Iris pigment epithelial cell (primary cell): ENCODE measurements at places on chromosomes 13 and 19.

GRCh38 chr13:76455960-76456359 lies 430.2 kb downstream of the KCTD12 start:
- DNase-seq, result peak; percentile 78

- no peak for DNase-seq
Observed at GRCh38 chr19:16367261-16367683, 42.6 kb downstream of the KLF2 start.

DNA sequence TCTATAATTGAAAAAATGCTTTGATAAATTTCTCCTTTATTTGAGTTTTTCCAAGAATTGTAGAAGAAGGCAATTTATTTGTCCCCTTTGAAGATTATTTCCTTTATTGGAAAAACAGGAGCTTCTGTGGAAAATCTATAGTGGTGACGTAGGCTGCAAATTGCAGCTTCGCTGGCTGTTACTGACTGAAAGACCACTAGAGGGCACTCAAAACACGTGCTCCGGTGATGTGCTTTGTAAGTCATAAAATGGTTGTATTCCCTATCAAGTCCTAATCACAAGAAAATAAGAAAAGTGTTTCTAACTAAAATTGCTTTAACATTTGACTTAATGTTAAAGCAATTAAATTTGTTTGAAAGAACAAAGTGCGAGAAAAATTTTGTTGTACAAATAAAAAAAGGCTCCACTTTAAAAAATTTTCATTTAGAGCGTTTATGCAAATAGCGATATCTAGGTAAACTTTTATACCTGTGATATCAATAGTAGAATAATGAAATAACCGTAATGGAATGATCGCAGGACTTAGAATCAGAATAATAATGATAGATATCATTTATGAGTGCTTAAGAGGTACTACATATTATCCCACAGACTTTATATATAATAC lies 638.2 kb upstream of the SPRY2 start:
- peak; percentile 74 for DNase-seq

DNA sequence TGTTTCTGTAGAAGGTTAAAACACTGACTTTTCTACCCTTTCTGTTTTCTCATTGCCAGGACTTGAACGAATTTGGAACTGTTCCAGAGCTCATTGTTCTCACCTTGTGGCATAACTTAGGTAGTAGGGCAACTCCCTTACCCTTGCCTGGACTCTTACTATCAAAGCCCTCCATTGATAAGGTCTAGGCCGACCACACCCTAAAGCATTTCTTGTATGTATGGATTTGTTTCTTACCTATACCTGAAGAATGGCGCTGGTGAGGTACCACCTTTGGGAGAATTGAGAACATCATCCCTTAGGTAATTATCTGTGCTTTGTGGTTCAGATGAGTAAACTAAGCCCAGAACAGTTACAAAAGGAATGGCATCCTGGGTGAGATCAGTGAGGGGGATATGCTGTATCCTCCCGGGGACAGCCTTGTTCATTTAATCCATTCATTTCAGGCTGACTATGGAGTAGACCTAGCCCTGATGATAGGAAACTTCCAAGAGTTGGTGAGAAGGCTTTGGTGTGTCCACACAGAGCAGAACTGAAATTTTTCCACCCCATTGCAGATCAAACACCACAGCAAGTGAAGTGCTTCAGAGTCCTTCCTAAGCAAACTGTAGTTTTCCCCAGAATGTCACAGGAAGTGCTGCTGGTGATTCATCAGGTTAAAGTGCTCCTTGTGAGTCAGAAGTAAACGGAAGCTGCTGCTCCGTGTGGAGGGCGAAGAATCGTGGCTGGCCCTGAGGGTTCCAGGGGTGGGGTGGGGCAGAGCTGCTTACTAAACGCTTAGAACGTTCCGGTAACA lies 113.0 kb downstream of the TEX26 start:
- peak; percentile 98 for DNase-seq

- DNase-seq, result peak; percentile 37
Observed at GRCh38 chr13:101424381-101425155, 8.3 kb upstream of the NALCN start.

GRCh38 chr19:4559569-4559968 lies at the start of gene SEMA6B:
SEMA6B (minus strand) TSS chr19:4559684; CDS start chr19:4558457, 1,227 bp downstream.
- peak; percentile 55 for DNase-seq

GRCh38 chr19:54345938-54346386 lies 7.0 kb upstream of the LILRA4 start:
- DNase-seq, result no peak

- DNase-seq, result no peak
Observed at GRCh38 chr19:31658993-31659896, 310.0 kb upstream of the TSHZ3 start.

- no peak for DNase-seq
Observed at GRCh38 chr13:51721496-51721895, 82.5 kb downstream of the DHRS12 start.

DNA sequence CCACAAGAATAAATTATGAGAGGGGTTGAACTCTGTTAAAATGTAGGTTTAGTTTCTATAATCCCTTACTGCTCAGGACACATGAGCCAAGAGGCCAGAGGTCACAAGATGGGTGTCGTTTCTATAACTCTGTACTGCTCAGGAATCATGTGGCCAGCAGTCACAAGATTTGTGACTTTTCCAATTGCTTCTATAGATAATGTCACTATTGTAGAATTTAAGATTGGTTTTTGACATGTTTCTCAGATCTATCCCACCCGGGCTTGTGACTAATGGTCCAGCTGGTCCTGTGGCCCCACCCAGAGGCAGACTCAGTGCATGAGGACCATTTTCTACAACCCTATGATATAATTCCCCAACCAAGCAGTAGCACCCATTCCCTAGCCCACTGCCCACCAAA lies 662.0 kb upstream of the KLF12 start:
- DNase-seq, result no peak

- peak; percentile 39 for DNase-seq
Observed at GRCh38 chr13:48040896-48041295, 3.4 kb downstream of the NUDT15 start.

- no peak for DNase-seq
Observed at GRCh38 chr13:75801388-75801945, 165.3 kb downstream of the LMO7 start.

DNA sequence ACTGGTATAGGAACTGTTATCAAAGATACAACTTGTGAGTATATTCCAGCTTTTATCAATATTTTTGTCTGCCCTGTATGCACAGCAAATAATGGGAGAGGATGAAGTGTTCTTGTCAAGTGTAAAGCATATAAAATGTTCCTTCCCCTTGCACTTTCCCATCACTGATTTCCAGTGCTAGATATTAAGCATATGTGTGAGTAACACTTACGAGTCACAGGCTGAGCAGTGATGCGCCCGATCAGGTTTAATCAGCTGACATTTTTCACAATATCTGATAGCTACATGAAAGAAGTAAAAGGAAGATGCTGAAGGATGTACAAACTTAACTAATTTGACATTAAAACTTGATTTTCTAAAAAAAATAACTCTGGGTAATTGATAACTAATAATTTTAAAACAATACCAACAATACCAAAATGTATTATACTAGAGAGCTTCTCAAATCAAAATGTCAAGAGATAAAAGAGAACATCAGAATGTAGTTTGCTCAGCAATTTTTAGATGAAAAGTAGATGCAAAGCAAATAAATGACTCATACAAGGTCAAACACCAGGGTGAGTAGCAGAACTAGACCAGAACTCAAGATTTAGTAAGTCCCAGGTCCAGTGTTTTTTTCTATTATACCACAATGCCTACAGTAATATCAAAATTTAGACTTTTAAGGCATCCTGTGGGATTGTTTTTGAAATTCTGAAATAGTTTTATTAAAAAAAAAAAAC lies 56.4 kb downstream of the ZDHHC20 start:
- DNase-seq, result peak; percentile 70

DNA sequence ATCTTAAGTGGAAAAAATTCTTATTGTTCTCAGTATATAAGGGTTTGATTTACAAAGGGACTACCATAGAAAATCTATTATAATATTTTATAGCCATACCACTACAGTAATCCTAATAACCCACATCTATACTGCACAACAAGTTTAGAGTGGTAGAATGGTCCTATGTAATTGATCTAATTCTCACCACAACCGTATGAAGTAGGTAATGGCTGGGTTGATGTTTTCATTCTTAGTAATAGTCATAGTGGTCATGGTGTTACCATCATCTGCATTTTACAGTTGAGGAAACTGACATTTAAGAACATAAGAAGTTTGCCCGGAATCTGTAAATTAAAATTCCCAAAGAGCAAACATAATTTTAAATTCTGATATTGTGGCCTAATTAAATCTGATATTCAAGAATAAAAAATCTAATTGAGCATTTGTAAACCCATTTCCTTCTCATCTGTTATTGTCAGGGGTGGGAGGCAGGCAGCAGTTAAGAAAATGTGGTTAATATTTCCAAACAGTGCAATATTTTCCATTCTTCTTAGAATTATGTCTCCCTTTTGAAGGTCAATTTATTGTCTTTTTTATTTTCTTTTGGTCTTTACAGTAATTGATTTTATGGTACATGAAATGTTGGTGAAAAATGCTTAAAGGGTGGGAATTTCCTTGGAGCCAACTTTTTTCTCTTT lies 65.6 kb downstream of the DHRS12 start:
- no peak for DNase-seq

- DNase-seq, result no peak
Observed at GRCh38 chr19:16943942-16944625, 55.3 kb downstream of the F2RL3 start.

DNA sequence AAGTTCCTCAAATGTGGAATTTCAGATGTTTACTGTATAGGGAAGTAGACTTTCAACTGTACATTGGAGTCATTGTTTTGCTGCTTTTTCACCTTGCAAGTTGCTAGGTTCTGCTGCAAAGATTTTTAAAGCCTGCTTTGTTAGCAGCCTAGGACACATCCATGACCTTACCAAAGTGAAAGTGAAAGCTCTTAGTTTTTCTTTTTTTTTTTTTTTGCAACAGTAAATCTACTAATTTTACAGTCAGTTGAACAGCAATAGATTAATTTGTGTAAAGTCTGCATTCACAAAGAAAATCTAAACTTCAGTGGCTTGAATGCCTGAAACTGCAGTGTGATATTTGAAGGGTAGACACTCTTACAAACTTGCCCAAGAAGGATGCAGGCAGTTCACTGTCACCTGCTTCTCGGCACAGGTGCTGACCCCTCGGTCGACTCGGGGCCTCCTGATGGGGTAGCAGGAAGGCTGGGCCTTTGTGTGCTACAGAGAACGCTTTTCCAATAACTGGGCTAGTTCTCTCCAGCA lies 5.0 kb upstream of the MTIF3 start:
- DNase-seq, result no peak

DNA sequence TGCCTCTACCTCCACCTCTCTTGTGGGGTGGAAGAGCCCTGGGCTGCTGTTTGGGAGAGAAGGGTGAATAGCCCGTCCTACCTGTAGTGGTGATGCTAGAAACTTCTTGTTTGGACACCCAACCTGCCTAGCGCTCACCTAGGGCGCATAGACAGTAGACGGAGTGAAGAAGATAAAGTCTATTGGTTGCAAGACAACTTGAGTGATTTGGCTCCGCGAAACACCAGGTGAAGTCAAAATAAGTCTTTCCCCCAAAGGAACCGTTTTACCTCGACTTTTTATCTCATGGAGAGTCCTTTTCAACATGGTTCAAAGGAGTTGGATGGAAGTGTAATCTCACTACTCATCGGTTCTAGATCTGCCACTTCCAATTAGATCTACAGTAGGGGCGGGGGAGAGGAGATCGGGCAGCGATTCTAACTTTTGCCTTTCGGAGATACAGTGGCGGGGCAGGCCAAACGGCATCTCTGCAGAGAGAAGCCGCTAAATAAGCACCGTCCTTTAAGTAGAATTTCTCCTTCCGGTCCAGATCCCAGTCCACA lies 694 bp upstream of the ZIC5 start:
- DNase-seq, result no peak

DNA sequence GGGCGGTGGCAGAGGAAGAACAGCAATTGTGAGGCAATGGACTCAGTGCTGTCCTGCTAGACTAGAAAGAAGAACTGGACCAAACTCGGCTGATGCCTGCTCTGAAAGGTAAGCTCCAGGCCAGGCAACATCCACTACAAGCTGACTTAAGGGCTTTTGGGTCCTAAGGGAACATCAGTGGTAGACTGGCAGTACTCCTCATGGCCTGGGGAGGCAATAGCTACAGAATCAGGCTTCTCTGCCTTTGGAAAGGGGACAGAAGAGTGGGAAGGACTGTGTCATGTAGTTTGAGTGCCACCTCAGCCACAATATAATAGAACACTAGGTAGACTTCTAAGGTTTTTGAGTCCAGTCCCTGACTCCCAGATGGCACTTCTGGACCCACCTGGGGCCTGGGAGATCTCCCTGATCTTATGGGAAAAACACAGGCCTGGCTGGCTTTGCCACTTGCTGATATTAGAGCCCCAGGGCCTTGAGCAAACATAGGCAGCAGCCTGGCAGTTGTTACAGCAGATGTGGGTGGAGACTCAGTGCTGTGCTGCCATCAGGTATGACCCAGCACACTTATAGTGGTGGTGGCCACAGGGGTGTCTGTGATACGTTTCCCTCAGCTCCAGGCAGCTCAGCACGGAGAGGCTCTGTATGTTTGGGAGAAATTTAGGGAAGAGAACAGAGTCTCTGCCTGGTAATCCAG lies 9.2 kb upstream of the CLC start:
- no peak for DNase-seq

- no peak for DNase-seq
Observed at GRCh38 chr13:60164234-60164889, 634 bp upstream of the DIAPH3 start.

DNA sequence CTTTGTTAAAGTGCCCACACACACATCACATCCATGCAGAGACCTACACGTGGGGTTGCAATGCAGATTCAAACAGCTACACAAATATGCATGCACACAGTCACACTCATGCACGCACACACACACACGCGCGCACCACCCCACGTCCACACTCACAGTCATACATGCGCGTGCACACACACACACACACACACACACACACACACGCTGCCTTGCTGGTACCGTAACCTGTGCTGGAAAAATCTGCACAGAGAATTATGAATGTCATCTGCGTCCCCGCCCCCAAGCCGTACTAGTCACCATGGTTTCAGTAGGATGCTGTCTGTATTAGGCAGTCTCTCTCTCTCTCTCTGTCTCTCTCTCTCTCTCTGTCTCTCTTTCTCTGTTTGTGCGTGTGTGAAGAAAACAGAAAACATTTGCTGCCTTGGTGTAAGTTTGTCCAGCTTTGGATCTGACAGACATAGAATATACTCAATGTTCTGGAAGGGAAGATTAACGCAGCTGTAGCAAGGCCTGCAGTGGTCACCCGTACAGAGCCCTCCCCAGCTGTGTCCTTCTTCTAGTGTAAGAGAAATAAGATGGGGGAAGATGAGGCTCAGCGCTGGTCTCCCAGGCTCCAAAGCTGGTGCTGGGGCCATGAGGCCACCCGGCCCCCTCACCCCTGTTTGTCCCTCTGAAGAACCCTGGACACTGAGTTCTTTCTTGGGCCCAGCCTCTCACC lies 26.4 kb upstream of the DPP9 start:
- no peak for DNase-seq

- DNase-seq, result no peak
Observed at GRCh38 chr13:73910733-73911132, 223.5 kb downstream of the KLF12 start.

- peak; percentile 94 for DNase-seq
Observed at GRCh38 chr13:105925496-105925895, 610.0 kb downstream of the EFNB2 start.

DNA sequence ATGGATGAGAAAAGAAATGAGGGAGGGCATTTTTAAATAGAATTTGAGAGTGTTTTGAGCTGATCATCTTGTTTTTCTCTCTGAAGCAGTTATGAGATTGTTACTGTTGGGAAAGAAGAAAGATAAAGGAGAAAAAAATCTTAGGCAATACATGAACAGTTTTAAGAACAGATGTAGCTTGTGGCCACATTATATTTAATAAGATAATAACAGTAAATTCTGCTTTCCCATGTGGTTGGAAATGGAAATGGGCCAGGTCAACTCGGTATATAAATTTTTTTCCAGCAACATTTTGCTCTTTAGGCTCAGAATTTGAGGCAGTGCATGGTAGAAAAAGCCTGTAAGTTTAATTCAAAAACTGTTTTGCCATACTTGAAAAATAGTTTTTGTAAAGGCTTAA lies 118.7 kb downstream of the POSTN start:
- DNase-seq, result peak; percentile 40
